ENCODE measurements at places on chromosomes 16 and 17. TPM values are rescaled to one million over a fixed set of nuclear protein-coding genes. Genes with fewer than 3 reads are reported as not detected.

Gene MYH1
- not detected for total RNA-seq

Gene C17orf107
- total RNA-seq: 5.0 TPM

DNA sequence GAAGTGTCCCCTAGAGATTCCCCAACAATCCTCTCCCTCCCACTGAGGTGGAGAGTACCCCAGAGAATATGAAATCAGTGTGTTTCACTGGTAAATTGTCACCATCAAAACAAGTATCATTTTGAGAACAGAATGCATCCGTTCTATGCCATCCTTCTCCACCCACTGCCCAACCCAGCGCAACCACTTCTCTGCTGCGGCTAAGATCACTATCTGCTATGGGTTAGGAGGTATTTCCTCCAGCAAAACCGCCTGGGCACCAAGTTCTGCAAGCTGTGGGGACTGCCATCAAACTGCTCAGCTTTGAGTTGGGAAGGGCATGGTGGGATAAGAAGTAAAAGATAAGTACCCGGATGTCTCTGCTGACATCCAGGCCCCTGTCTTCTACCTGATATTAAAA lies 24.4 kb downstream of the CNTNAP1 start:
- DNase-seq: peak; percentile 78

DNA sequence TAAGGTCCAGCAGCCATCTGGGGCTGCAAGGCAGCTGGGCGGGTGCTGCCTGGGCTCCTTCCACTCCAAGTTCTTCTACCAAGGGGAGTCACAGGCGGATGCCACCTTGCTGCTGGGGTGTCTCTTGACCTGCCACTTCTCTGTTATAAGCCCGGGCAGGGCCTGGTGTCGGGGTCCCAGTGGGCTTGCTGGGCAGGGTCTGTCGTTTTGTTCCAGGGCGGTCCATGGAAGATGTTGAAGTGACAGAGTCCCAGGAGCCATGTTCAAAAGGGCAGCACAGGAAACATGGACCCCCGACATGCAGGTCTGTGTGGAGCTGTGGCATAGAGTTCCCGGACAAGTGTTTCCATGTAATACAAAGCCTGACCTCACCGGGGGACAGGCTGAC lies 91.1 kb downstream of the TNFRSF13B start:
- no peak for DNase-seq

- no peak for DNase-seq
These were observed 32.5 kb upstream of the DHRS7B start for GRCh38 chr17:21094298-21094704.

GRCh38 chr16:85961988-85962915 lies 63.3 kb downstream of the IRF8 start:
- no peak for DNase-seq

DNA sequence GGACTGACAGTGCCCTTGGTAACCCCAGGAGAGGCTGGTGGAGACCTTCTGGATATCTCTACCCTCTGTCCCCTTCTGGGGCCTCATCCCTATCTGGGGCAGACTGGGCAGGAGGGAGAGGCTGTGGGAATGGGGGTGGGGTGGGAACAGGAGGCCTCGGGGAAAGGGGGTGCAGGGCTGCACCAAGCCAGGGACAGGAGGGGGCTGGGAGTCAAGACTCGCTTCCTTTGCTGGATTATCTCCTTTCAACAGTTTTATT lies 24.8 kb downstream of the G6PC3 start:
- no peak for DNase-seq
